ENCODE measurements at places on chromosomes 1 and 21.

- no peak for DNase-seq
These were observed 16.8 kb downstream of the C1orf116 start for GRCh38 chr1:207015791-207016190.

GRCh38 chr1:40742363-40743061 lies 41.1 kb upstream of the KCNQ4 start:
- no peak for DNase-seq

DNA sequence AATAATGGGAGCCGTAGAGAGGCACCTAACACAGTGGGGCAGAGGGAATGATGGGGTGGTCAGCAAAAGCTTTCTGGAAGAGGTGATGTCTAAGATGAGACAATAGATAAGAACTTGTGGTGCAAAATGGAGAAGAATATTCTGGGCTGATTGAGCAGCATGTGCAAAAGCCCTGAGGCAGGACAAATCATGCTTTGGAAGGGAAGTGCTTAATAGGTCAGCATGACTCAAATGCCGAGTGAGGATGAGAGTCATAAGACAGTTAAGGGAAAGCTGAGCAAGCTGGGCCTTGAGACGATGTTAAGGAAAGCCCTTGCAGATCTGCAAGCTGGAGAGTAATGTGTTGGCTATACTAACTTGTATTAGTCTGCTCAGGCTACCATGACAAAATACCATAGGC lies 37.3 kb upstream of the ASB17 start:
- no peak for DNase-seq

DNA sequence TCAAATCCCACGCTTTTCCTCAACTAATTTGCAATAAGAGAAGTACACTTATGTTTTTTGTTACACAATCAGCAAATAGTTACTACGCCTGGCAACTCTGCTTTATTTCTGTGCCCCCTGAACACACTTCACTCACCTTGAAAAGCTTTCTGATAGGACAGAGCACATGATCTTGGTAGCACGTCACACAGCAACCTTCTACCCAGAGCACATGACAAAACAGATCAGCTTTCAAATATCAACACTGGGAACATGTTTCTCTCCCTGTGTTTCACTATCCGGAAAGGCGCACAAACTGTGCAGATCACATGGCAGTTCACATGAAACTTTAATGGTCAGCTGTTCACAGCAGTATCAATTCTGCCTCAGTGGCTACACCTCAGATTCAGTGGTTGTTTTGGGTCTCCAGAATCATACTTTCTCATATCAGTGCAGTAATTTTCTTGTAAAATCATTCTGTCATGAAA lies 2.2 kb downstream of the SLC19A2 start:
- no peak for DNase-seq

DNA sequence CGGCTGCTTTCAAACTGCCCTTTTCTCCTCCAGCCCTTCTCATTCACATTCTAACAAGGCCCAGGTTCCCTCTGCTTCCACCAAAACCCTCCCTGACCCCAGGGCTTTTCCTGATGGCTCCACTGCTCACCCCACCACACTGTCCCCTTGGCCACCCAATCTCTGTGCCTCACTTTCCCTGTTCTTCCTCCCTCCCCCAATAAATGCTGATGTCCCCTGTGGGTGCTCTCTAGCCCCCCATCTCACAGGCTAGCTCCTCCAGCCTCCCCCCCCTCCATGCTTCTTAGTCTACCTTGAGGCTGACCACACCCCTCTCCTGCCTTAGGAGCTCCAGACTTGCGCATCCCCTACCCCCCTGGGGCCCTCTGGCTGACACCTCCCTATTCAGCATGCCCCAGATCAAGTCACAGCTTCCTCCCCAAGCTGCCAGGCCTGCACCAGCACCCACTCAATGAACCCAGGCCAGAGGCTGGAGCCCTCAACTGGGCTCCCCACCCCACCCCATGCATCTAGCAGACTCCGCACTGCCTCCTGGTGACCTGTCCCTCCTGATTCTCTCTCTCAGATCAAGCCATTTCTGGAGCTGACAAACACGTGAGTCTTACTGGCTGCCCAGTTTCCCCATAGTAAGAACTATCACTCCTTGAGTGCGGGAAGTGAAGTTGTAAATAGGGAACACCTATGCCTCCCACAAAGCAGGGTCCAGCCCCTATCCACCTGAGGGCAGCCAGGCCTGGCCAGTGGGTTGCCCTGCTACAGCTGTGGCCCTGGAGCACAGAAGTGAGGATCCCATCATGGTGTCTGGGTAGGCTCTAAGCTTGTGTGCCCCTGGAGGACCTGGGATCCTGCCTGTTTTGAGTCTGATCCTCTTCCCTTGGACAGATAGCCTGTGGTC lies 117.9 kb downstream of the DMRTB1 start:
- DNase-seq: no peak

- no peak for DNase-seq
These were observed 3.3 kb upstream of the NECTIN4 start for GRCh38 chr1:161092621-161093028.

DNA sequence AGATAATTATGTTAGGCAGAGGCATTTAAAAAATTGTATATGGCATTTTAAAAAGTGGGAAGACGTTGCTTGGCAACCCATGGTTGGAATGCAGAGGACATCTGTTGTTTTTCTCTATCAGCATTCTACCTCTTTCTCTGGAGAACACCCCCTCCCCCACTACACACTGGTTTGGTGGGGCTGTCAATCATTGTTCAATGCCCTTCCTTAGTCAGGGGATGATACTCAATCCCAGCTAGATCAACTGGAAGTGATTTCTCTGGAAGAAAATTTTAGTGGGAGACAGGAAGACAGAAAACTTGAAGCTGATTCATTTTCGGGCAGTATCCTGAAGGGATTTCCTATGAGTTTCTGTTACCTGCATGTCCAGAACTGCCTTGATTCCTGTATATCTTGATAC lies 35.7 kb upstream of the CAP1 start:
- no peak for DNase-seq

- DNase-seq: no peak
These were observed 1.1 kb upstream of the POU3F1 start for GRCh38 chr1:38047603-38048141.

GRCh38 chr1:172224871-172225270 lies 195.6 kb upstream of the C1orf105 start:
- DNase-seq: no peak

DNA sequence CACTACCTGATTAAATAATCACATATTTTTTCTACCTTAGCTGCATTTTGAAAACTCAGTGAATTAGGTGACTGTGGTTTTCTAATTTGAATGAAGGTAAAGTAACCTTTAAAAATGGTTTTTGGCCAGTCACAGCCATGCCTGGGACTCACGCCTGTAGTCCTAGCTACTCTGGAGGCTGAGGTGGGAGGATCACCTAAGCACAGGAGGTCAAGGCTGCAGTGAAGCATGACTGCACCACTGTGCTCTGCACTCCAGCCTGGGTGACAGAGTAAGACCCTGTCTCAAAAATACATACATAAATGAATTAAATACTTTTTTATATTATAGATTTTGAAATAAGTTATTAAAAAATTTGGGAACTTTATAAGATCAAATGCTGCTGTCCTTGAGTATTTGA lies 5.7 kb downstream of the CNST start:
- DNase-seq: no peak

DNA sequence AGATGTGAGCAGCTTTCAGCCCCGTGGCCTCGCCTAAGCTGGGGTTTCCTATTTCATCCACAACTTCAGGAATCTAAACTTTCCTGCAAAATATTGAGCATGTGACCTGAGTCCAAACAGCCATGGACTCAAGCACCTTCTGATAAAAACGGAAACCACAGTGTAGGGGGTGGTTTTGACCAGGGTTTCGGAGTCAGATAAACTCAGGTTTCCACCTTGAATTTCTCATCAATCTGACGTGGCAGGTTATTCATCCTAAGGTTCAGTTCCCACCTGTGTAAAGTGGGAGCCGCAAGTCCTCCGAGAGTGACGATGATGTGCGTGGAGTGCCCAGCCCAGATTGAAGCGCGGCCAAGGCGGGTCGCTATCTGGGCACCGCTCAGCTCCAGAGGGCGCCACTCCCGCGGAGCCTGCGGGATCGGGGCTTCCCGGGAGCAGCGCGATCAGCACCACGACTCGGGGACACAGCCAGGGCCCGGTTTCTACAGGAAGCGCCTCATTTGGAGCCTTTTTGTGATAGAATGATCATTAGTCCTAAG lies 871 bp upstream of the ETS2 start:
- peak; percentile 40 for DNase-seq

DNA sequence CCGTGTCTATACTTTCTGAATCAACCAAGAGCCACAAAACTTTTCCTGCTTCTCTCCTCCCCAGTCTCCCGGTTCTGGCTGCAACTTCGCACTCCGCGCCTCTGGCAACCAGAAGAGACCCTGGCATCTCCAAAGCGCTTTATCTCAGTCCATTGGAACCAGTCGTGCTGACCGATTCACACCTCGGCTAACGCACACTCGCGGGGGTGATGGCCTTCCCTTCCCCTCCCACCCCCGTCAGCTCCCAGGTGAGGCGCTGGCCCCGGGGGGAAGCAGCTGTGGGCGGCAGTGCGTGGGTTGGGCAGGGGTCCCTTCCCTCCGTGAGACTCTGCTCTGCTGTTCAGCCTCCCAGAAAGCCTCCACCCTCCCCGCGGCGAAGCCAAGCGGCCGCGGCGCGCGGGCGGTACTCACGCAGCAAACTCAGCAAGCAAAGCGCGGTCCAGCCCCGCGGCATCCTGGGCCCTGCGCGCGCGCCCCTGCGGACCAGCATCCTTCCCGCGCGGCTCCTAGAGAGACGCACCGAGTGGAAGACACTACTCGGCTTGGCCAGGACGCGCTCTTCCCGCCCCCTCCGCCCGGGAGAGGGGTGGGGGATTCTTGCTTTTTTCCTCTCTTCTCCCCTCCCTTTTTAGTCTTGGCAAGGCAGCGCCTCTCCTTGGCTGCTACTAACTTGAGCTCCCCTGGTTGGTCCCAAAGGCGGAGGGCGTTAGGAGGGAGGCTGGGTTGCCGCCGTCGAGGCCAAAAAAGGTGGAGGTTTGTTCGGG lies at the start of gene CD34:
CD34 (minus strand) TSS at position 535 of the 764 bp plus-strand sequence; CDS start at position 490, 45 bp downstream.
- DNase-seq: no peak

GRCh38 chr21:41796476-41797080 lies 29.7 kb upstream of the RIPK4 start:
- DNase-seq: no peak

DNA sequence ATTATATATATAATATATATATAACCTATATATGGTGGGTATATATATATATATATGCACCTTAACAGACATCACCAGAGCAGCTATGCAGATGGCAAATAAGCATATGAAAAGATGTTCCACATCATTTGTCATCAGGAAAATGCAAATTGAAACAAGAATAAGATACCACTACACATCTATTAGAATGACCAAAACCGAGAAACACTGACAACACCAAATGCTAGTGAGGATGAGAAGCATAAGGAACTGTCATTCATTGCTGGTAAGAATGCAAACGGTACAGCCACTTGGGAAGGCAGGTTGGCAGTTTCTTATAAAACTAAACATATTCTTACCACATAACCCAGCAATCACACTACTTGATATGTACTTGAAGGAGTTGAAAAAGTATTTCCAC lies 219.8 kb upstream of the PRMT6 start:
- DNase-seq: no peak

DNA sequence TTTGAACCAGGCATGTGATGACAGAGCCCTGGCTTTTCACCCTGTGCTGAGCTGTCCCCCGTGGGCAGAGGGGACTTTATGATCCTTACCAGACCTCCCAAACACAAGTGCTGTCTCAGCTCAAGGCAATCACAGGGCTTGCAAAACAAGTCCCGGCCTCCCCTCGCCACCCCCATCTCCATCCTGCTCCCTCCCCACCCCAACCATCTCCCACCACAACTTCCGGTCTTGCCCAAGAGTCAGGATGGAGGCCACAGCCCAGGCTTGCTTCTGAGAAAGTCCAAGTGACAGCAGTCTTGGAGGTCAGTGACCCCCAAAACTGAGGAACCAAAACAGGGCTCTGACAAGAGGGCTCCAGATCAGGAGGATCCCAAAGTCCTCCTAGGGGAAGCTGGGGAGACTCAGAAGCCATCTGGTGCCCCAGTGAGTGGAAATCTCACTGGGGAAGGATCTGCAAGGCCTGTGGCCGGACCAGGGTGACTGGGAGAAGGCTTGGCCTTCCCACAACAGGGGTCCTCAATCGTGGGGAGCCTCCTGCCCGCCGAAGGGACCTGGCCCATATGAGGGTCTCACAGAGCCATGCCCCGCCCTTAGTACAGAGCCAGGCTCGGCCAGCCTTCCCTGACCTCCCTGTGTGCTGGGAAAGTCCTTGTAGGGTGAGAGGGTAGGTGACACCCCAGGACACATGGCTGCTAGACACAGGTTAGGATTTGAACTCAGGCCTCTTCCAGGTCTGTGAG lies 4.5 kb upstream of the SDC3 start:
- no peak for DNase-seq

- no peak for DNase-seq
These were observed 233.1 kb downstream of the CAMTA1 start for GRCh38 chr1:7018351-7018750.

GRCh38 chr1:224615861-224616755 lies at the start of gene CNIH3:
Gene CNIH3 (plus strand): TSS chr1:224616317. CDS start chr1:224617175, 858 bp downstream.
- no peak for DNase-seq

GRCh38 chr1:223214261-223214807 lies 71.3 kb upstream of the TLR5 start:
- DNase-seq: no peak

DNA sequence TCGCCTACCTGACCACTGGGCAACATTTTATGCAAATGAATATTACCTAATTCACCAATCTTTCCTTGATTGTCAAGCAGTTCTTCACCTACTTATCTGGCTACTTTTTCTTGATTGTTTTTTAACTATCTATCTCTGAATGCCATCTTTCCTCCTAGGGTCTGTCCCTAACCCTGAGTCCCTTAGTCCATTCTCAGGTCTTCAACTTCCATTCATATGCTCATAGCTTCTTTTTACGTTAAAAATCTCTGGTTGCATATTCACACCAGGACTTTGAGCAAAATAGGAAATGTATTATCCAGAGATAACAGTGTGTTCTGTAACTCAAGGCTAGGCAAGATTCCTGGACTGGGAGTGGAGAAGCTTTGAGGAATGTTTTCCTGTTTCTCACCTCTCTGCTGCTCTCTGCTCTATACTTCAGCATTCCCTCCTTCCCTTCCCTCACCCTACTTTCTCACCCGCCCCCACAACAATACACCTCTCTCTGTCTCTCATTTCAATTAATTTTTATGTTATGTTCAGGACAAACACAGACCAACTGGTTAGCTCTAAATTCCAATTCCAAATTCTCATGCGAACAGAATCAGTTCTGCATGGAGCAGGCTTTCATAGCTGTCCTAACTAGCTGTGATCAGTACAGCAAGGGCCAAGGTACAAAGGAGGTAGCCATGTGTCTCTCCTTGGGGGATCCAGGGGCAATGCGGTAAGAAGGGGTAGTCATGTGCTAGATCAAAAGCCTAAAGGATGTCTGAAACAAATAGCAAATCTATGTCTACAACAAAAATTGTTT lies 278.4 kb downstream of the USH2A start:
- no peak for DNase-seq
